Hematopoietic multipotent progenitor cell treated with erythropoietin and hydrocortisone succinate and interleukin-3 and kit ligand, for 8 days (in vitro differentiated cells): ENCODE measurements at places on chromosomes 4 and X.
A peak's percentile ranks its signal among the peaks of the same experiment; 100 is the strongest.

DNA sequence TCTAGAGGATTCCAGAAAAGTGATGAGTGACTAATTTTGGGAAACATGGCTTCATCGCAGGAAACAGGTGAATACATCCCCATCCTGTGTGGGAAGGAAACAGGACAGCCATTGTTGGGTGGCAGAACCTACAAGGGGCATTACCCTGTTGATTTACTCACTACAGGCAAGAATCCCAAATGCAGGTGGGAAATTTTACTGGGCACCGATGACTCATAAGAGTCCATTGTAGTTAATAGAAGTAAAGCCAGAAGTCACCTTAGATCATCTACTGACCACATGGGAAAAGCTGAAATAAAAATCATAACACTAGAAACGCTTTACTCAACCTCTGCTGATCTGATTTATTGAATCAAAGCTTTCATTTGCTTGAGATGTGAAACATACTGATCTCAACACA is 136.4 kb downstream of the TRIML1 start:
- no peak for DNase-seq

- DNase-seq = peak; percentile 56
Measured at GRCh38 chrX:102652031-102652688, 877 bp downstream of the GPRASP1 start.

- DNase-seq = no peak
Measured at GRCh38 chr4:163384434-163384833, 40.7 kb downstream of the NPY5R start.

DNA sequence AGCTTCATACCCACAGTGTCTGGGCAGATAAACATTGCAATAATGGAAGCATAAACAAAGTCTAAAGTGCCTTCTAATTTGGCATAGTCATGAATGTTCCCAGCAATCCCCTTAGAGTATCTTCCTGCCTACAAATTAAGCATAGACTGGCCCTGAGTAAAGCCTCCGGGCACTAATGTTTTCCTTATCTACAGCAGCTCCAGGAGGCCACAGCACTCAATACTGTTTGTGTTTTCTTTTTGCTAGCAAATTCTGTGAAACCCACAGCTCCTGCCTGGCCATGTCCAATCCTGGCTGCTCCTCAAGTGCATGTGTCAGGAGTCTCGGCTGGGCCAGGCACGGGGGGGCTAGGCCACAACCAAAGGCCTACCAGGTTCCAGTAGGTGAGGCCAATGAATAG is 102.7 kb upstream of the TBC1D9 start:
- no peak for DNase-seq

- no peak for DNase-seq
Measured at GRCh38 chr4:77695774-77696173, 90.2 kb downstream of the CXCL13 start.

DNA sequence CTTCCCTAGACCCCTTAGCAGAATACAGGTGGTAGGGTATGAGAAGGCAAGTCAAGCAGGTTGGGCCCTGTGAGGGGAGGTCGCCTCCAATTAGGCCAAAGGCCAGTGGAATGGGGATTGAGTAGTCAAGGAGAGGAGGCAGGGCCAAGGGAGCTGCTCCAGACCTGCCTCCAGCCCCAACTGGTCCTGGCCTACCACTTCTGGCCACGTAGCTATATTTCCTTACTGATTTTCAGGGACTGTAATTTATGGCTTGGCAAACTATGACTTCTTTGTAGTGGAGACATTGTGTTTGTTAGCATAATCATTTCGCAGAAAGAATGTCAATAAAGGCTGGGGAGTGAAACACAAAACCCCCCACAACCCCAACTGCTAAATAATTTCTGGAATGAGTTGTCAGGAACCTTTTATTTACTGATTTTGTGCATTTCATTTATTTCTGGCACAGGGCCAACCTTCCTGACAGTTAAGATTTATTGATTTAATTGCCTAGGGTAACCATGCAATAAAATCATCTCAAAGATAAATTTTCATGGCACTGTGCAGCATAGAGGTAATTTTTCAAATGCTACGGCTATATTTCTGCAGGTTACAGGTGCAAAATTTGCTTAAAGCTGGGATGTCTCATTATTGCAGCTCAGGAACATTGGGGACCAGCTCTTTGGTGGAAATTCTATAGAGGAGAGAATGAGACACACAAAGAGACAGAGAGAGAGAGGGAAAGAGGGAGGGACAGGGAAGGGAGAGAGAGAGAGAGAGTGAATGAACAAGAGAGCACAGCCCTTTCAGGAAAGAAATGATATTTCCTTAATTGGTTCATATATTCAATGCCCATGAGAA is 494.9 kb downstream of the IDS start:
- no peak for DNase-seq
